Peyer's patch (tissue), 4 donors: ENCODE measurements at places on chromosomes 5 and 9. TPM values are rescaled to one million over a fixed set of nuclear protein-coding genes. Genes with fewer than 3 reads are reported as not detected.

- H3K4me3 ChIP-seq = no peak overlapping the region
- H3K4me1 ChIP-seq = peaks cover 4% of the 10 kb centered on the region
- peak overlapping the region; percentile 55 for H3K27ac ChIP-seq
- no peaks in the 10 kb centered on the region for H3K36me3 ChIP-seq
- no peak for DNase-seq
Measured at GRCh38 chr9:15332939-15333338, 25.9 kb upstream of the TTC39B start.

DNA sequence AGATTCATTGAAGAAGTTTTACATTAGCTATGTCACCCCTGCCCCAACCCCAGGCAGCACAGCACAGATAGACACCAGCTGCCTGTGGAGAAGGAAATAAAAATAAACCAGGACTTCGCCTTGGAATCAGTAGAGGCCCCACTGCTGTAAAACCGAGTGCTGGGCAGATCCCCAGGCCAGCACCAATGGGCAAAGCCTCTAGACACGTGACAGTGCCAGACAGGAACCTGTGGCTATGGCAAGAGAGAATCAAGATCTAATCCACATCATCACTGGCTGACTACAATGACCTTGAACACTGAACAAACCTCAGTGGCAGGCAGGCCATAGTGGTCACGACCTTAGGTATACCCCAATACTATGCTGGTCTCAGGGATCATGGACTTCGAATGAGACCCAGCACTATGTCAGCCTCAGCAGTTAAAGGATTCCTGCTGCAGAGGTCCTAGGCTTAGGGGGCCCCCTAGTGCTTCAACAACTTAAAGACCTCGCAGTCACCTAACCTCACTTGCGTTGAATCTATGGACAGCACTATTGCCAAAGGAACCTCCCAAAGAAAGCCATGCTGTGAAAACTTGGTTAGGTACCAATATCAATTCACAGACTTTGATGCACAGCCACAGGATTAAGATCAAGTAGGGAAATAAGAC is 2118.6 kb upstream of the C9orf72 start:
- no peaks in the 10 kb centered on the region for H3K27me3 ChIP-seq
- H3K4me3 ChIP-seq = no peak overlapping the region

GRCh38 chr9:122954253-122954691 is 13.5 kb downstream of the RABGAP1 start:
- no peaks in the 10 kb centered on the region for H3K36me3 ChIP-seq
- no peaks in the 10 kb centered on the region for H3K27me3 ChIP-seq
- H3K27ac ChIP-seq = no peak overlapping the region
- H3K4me3 ChIP-seq = no peak overlapping the region

DNA sequence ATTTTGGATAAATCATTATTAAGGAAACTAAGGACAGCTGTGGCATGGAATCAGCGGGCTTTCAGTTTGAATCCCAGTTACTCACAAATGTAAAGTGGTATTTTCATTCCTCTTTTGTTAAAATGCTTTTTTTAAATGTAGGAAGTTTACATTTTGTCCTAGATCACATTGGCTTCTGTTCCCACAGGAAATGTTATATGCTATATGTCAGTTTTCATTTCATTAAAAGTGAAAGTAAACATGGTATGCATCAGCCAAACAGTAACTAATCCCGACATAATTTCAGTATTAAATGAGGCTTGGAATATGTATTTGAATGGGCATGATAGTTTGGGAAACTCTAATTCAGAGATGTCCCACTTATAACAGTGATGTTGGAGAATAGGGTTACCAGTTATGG is 18.6 kb upstream of the SMIM15 start:
- no peaks in the 10 kb centered on the region for H3K4me1 ChIP-seq
- H3K4me3 ChIP-seq = no peak overlapping the region
- H3K27ac ChIP-seq = no peak overlapping the region
- no peaks in the 10 kb centered on the region for H3K27me3 ChIP-seq
- H3K36me3 ChIP-seq = no peaks in the 10 kb centered on the region
- DNase-seq = no peak

DNA sequence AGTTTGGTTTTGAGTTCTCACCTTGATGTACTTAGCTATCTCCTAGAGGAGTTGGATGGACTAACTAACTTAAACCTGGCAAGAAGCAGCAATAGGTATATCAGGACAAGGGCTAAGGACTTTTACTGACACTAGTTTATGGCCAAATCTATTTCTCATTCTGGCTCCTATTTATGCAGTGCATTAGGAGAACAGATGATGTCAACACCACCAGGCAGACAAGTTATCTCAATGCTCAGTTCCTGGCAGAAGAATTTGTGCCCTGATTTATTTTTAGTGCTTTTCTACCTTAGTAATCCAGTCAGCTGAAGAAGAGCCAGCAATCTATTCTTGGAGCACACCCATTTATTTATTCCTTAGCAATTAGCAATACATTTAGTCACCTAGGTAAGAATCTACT is 30.7 kb upstream of the MYOT start:
- no peaks in the 10 kb centered on the region for H3K4me1 ChIP-seq
- no peaks in the 10 kb centered on the region for H3K36me3 ChIP-seq
- H3K27ac ChIP-seq = no peak overlapping the region
- no peak overlapping the region for H3K4me3 ChIP-seq
- no peak for DNase-seq

DNA sequence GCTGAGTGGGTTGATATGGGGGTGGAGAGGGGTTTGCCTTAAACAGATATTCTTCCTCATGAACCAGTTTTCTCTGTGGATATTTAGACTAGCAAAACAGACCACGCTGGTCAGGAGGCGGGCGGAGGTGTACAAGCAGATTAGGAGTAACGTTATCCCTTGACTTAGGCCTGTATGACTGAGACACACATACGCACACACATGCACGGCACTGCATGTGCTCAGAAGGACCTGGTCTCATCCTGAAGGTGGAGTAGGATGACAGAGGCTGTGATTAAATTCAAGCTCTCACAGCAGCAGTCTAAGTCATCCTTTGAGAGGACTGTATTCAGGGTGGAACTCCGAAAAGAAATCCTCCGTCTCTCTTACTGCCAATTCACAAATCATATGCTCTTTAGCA is 209.7 kb downstream of the DIRAS2 start:
- no peaks in the 10 kb centered on the region for H3K36me3 ChIP-seq
- H3K4me1 ChIP-seq = no peaks in the 10 kb centered on the region
- no peaks in the 10 kb centered on the region for H3K27me3 ChIP-seq

DNA sequence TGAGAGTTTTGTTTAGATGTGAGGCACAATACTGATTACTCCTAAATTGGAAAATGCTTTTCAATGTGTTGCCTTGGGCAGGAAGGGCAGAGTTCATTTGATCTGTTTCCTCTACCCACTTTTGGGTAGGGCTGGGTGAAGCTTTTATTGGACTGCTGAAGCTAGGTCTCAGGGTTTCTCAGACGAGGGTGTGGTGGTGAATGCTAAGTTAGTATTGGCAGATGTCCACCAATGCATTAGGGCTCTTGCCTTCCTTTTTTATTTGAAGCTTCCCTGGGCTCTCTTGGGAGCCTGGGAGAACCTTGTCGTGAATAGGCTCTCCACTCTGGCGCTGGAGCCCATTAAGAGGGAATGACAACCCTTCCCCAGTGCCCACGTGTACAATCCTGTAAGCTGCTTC is 23.1 kb downstream of the SPTAN1 start:
- DNase-seq = no peak
- H3K36me3 ChIP-seq = no peaks in the 10 kb centered on the region
- no peaks in the 10 kb centered on the region for H3K4me1 ChIP-seq

DNA sequence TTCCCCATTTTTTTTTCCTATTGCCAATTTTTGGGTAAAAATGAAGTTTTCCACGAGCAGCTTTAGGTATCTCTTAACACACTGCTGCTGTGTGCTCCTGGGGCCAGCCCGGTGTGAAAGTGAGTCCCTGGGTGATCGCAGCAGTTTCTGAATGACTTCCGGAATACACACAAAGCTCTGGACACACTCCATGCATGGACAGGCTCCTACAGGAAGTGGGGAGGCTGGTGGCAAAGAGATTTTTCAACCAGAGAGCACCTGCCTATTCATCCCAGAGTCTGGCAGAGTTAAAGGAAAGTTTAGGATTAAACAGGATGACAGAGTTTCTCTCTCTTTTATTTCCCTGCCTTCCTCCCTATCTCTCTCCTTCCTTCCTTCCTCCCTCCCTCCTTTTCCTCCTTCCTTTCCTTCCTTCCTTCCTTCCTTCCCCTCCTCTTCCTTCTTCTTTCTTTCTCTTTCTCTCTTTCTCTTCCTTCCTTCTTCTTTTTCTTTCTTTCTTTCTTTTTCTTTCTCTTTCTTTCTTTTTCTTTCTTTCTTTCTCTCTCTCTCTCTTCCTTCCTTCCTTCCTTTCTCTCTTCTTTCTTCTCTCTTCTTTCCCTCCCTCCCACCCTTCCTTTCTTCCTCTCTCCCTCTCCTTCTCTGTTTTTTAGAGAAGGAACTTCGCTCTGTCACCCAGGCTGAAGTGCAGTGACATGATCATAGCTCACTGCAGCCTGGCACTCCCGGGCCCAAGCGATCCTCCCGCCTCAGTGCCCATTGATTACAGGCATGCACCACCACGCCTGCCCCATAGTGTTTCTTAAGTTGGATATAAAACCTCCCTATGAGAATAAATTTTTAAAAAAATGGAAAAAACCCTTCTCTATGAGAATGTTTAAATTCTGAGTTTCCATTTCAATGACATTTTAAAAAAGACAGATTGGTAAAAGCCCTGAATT is 38.7 kb upstream of the UBTD2 start:
- H3K4me1 ChIP-seq = no peaks in the 10 kb centered on the region
- no peak overlapping the region for H3K4me3 ChIP-seq

- H3K27ac ChIP-seq = no peak overlapping the region
- H3K36me3 ChIP-seq = no peaks in the 10 kb centered on the region
- H3K4me1 ChIP-seq = no peaks in the 10 kb centered on the region
- no peaks in the 10 kb centered on the region for H3K27me3 ChIP-seq
- no peak overlapping the region for H3K4me3 ChIP-seq
Measured at GRCh38 chr9:38036359-38037084, 32.5 kb downstream of the SHB start.

DNA sequence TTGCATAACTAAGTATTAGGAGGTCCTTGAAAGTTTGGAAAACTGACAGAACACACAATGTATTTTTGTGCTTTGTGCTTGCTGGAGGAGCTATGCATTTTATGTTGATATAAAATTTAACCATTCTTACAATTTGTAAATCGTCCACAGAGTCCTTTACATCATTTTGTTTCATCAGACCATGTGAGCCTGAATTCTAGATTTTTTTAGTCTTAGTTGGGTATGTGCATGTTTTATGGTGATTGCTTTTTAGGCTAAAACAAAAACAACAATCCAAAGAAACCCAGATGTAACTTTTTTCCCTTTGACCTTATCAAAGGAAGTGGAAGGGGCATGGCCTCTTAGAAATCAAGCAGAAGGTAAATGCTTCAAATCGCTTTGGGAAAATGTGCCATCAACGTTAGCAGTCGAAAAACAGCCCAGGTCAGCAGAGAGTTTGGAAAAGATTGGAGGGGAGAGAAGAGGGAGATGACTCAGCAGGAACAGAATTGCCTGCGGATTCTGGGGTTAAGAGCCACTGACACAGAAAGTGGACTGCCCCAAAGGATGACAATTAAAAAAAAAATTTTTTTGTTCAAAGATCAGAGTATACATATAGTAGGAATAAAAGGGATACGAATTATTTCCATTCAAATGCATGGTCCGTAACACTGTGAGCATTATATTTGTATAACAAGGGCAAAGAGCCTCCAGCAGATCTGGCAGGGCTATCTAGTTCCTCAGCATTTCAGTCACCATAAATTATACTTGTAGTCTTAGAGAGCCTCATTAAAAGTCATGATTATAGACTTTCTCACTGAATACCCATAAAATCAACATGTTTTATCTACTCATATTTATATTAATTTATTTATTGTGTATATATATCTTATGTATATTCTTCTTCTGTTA is 253.5 kb upstream of the HAPLN1 start:
- no peak overlapping the region for H3K4me3 ChIP-seq
- no peaks in the 10 kb centered on the region for H3K27me3 ChIP-seq

Gene ZDHHC11B
- total RNA-seq = 4.6 TPM

Gene GBGT1
- total RNA-seq = 14.6 TPM

Gene CARTPT
- total RNA-seq = not detected
